ELF-1 (cell line): ENCODE measurements at places on chromosomes 6 and 20.

DNA sequence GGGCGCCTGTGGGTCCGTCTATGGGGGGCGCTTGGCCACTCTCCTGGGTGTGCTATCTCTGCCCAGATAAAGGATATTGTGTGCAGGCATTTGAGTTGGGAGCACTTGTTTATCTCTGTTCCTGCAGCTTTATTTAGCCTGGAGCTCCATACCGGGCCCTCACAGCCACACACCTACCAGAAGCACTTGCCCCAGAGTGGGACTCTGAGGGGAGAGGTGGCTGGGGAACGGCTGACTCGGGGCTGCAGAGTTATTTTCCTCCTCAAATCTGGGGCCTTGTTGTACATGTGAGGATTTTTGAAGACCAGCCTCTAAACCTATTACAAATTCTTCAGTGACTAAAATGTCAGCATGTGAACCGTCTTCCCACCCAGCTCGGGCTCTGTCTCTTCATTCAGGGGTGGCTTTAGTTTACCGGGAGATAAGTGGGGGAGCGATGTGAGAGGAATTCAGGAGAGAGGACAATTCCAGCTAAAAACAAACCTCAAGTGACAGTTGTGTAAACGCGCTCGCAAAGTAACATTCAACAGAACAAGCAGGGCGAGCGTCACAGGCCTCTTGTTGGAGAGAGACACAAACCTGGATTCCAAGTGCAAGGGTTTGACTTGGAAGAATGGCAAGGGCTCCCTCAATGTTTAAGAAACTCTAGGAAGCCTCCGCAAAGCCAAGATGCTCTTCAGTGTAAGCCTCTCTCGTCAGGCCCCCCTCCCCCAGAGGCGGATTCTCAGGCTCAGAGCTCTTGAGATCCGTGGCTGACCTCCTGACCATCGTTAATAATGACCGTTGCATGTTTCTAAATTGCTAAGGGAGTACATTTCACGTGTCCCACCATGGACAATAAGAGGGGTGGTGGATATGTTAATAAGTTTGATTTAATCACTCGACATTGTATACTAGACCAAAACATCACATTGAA is 548.9 kb downstream of the QKI start:
- DNase-seq: no peak

- no peak for DNase-seq
Observed at GRCh38 chr20:658731-659291, 5.8 kb upstream of the SRXN1 start.

DNA sequence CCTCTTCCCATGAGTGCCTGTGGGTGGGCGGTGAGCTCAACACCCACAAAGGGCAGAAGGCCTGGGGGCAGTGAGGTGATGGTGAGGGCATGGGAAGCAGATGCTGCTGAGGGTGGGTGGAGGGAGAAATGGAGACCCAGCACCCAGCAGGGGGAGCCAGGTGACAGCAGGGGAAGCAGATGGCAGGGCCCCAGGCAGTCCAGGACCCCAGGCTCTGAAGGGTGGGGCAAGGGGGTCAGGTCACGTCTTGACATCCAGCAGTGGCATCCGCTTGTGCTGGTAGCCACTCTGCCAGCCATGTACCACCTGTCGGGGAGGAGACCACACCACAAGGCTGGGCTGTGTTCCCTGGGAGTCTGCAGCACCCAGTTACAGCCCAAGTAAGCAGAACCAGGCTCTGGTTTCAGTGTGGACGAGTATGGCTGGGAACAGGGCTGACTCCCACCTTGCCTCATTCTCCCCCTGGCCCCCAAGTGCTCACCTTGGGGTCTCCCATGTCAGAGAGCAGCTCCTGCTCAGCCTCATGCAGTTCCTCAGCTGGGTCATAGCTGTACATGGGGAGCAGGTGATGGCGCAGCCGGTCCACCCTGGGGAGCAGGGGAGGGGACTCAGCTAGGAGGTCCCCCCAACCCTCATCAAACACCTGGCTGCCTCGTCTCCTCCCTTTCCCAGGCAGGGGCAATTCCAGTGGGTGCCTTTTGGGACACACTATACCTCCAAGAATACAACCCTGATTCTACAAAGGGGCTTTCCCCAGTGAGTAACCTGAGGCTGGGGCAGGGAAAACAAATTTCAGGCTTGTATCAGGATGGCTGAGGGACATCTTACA is 2.0 kb downstream of the SMIM29 start:
- peak; percentile 90 for DNase-seq

- no peak for DNase-seq
Observed at GRCh38 chr6:67889682-67889995, 745.4 kb upstream of the ADGRB3 start.

DNA sequence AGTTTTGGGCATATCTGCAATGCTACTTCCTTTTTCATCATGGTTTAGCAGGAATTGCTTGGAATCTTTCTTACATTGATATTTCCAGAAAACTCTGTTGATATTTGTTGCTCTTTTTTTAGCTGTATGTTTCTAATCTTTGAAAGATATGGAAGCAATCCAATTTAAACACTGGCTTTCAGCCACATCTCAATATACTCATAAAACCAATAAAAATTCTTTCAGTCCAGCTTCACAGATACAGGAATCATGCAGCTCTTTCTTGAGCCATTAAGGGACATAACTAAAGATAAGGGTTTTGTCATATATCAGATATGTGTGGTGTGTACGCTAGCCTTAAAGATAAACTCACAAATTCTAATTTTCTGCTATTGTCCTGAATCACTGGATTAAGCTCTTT is 47.4 kb downstream of the PKIB start:
- DNase-seq: no peak

DNA sequence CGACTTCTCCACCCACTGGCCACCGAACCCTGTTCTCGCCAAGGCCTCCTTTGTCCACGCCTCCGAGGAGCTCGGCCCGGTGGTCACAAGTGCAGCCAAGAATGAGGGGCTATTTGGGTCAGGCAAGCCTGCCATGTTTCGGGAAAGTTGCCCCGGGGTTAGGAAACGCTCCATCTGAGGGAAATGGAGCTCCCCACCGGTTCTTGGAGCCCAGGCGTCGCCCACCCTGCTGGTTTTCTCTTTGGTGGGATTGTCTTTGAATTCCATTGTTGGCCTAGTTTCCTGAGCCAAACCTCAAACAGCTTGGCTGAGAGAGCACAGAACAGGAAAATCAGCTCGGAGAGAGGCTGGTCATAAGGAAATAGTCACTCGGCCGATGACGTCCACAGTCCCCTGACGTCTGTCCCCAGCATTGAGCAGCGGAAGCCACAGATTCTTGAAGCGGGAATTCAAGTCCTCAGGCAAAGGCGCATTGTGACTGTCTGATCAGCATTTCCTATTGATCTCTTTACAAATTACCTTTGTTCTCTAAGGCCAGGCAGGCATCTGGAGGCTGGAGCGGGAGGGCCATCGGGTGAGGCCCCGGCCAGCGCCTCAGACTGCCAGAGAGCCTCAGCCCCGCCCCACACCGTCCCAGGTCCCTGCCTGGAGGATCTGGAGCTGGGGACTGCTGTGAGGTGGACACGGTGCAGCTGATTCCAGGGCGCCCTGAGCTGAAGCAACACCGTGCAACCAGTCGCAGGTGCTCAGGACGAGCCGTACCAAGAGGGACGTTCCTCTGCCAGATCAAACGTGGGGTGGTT is 138.6 kb downstream of the DLL1 start:
- peak; percentile 96 for DNase-seq

DNA sequence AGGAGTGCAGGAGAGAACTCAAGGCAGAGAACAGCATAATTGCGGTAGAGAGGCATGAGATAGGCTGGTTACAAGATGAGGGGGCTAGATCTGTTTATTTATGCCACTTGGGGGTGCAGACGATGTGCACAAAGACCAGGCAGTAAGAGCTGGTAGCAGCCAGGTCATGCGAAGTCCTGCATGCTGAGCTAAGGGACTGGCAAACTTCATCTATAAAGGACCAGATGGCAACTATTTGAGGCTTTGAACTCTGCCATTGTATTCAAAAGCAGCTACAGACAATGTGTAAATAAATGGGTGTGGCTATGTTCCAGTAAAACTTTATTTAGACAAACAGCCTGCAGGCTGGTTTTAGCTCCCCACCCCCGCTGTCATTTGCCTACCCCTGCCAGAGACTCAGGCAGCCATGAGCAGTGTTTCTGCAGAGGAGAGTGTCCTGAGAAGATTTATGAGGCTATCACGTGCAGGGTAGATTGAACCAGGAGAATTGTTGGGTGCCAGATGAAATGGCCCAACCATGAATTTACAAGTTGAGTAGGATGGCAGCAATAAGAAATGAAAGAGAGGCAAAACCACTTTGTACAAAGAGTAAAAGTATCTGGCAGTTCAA is 253.4 kb upstream of the MOCS1 start:
- DNase-seq: no peak

DNA sequence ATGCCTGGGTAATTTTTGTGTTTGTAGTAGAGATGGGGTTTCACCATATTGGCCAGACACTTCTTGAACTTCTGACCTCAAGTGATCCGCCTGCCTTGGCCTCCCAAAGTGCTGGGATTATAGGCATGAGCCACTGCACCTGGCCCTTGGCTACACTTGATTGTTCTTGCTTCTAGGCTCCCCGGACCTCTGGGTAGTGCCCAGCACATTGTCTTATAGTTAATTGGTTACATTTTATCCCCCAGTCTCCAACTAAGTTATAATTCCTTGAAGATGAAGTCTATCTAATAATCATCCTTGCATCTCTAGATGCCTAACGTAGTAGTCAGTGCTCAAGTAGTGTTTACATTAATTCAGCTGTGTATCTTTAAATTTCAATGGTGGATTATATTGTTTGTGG is 11.8 kb downstream of the SMPDL3A start:
- DNase-seq: no peak

DNA sequence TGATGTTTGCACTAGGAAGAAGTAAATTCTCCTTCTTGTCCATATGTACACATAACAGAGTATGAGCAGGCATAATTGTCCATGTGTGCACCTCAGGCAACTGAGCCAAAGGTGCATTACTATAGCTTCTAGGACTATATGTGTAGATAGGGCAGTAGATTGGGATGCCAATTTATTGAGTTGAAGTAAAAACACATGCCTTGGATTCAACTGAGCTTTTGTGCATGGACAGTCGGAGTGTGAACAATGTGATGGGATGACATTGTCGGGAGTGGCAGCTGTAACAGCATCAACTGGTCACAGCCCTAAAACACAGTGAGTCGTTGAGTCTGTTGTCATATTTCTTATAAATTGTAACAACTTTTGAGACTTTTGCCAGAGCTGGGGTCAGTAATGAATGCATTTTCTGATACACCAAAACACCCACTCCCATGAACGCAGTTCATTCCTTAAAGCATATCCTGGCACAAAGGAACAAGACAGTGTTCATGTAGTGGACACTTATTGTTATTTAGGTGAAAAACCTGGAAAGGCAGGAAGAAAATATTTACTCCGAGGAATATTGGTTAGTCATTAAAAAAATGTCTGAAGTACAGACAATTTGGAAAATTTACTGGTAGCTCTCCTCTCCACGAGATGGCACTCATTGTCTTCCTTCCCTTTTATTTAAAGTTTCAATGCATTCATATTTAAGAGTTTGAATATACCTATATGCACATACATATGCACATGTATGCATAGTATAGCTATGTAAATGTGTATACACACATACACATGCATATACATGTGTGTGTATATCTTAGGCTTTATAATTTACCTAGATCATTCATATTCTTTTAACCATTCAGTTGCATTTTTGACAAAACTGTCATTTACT is 302.0 kb upstream of the STXBP5 start:
- no peak for DNase-seq

- DNase-seq: no peak
Observed at GRCh38 chr6:145656128-145656527, 79.2 kb downstream of the EPM2A start.

DNA sequence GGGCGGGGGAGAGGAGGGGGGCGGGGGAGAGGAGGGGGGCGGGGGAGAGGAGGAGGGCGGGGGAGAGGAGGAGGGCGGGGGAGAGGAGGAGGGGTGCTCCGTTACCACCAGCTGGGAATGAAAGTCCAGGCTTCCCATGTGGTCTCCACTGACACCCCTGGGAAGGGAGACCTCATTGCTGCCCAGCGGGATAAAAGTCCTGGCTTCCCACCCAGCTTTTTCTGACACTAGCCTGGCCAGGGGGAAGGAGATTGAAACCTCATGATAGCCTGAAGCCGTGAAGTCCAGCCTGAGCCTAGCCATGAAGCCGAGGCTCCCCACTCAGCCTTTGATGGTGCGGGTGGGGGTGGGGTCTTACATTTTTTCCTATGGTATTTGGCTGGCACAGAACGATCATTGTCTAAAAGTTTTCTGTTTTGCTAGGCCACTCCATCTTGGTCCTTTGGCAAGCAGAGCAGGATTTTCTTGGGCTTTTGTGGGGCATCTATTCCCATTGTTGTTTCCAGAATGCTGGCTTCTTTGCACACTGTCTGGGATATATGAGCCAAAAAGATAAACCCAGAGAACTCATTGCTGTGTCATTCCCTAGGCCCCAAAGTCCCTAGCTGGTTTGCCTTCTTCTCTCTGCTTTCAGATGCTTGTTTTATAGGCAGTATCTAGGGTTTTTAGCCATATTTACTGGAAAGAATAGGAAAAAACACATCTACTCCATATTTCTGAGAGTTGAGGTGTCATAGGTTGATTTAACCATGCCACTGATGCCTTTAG is 67.9 kb upstream of the RNF24 start:
- peak; percentile 55 for DNase-seq

- no peak for DNase-seq
Observed at GRCh38 chr20:60402189-60403058, 444.2 kb downstream of the CDH26 start.

- peak; percentile 13 for DNase-seq
Observed at GRCh38 chr6:164897523-164898235, 411.7 kb downstream of the C6orf118 start.

DNA sequence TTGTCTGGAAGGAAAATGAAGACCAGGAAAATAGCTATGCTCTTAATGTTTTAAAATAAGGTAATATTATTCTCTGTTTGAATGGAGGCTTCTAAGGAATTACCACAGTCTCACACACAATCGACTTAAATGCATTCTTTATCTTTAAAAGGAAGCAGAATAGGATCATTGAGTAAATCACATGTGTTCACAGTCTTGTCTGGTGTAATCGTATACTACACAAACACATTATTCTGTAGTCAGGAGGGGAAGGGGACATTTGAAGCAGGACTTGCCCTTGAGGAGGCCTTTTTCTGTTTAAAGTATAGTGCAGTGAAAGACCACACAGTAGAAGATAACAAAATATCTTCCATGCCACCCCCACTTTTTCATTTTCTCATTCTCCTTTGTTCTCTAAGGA is 20.6 kb upstream of the REV3L start:
- DNase-seq: no peak

- no peak for DNase-seq
Observed at GRCh38 chr6:33305052-33305451, 6.3 kb upstream of the RGL2 start.

DNA sequence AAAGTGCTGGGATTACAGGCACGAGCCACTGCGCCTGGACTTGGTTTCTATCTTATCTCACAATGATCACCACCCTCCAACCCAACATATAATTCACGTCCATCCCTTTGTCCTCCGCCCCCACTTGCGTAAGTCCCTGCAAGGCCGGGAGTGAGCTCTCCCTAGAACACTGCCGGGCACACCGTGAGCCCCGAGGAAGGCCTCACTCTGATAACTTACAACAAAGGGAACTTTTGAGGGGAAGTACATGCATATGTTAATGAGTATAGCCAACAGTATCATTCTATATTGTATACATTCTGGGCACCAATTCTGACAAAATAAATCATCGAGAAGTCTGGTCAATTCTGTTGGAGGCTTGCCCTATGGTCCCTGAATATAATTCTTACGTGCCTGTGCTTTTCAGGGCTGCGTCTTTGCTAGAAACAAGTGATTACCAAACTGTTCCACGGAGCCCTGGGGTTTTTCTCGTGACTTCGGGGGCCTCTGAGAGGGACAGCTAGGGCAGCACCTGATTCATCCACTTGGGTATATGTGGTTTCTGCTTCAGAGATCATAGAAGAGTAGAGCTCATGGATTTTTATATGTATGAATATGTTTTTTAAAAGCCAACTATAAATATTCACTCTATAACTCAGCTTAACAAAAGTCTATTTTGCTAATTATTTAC is 469.8 kb upstream of the AGPAT4 start:
- no peak for DNase-seq
